ENCODE measurements at places on chromosomes 6 and 20. TPM values are rescaled to one million over a fixed set of nuclear protein-coding genes. Genes with fewer than 3 reads are reported as not detected.

XPO5 gene
- total RNA-seq: 37.2 TPM

TFAP2C gene
- not detected for total RNA-seq

SAMD5 gene
- total RNA-seq: 1.3 TPM

BEND3 gene
- total RNA-seq: 7.5 TPM

DYNLT2 gene
- 0.98 TPM for total RNA-seq

ARHGAP18 gene
- total RNA-seq: 138 TPM

TREML2 gene
- not detected for total RNA-seq

Data from vein endothelial cell (primary cell).